ENCODE measurements at places on chromosomes 5 and 9.

GRCh38 chr5:10065428-10066000, 184.2 kb downstream of the ATPSCKMT start:
- DNase-seq: no peak

DNA sequence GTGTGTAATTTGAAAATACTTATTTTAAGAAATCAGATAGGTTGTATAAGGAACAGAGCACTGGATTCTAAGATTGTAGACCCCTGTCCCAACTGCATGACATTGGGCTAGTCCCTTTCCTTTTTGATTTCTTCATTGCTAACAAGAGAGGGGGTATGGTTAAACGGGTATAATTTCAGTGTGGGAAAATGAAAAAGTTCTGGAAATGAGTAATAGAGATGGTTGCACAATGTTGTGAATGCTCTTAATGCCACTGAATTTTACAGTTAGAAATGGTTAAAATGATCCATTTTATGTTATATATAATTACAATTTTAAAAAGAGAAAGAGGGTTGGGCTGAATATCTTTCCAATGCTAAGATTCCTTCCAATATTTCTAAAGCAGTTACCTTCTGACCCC, 103.3 kb upstream of the LHFPL2 start:
- no peak for DNase-seq

- no peak for DNase-seq
Observed at GRCh38 chr5:100576217-100576751, 41.1 kb downstream of the FAM174A start.

DNA sequence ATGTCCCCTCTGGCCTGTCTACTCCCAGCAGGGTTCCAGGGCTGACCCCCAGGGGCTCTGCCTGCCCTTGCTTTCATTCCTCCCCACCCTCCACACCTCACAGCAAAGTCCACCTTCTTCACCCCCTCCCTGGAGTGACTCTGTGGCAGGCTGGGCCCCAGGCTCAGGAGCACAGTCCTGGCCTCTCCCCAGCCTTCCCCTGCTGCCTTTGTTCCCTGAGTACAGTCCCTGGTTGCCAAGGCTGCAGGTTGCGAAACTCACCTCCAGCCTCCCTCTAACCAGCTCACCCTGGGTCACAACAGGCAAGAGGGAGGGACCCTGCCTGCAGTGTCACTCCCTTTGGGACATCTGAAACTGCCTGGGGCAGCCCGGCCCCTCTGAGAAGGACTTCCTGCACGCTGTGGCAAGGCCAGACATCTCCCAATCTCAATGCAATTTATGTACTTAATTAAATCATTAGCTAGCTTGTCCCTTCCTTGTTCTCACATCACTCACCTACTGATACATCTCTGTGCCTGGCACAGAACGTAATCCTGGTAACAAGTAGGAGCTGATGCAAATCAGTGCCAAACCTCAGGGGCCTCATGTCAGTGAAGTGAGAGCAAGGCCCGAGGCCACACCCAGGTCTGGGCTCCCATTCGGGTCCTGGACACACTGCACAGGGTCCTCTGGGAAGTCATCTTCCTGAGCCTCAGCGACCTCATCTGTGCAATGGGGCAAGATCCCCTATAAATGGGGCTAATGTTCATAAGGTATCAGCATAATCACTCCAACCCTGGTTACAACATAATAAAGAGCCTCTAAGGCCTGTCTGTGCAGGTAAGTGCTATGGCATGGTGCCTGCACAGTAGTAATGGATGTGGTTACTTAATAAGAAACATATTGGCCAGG, 27.3 kb upstream of the TRIM14 start:
- peak; percentile 14 for DNase-seq

DNA sequence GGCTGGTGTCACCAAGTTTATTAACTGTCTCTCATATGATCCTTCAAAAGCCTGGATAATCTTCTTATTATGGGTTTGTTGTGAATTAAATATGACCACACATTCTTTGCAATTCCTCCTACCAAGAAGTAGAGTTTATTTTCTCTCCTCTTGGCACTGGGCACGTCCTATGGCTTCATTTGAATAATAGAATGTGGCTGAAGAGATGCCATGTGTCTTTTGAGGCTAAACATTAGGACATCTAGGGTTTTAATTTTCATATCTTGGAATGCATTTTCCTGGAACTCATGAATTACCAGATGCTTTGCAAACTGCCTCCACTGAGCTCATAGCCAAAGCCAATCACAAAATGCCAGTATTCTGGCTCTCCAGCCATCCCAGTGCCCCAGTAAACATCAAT, 19.9 kb upstream of the SCGB3A2 start:
- no peak for DNase-seq

GRCh38 chr9:32723789-32724325, 59.5 kb upstream of the TMEM215 start:
- no peak for DNase-seq

GRCh38 chr9:130118841-130119518, 53.2 kb upstream of the NCS1 start:
- no peak for DNase-seq

- no peak for DNase-seq
Observed at GRCh38 chr5:33346534-33346933, 94.2 kb upstream of the TARS1 start.

GRCh38 chr5:73380041-73380440, 68.5 kb downstream of the FOXD1 start:
- DNase-seq: no peak

DNA sequence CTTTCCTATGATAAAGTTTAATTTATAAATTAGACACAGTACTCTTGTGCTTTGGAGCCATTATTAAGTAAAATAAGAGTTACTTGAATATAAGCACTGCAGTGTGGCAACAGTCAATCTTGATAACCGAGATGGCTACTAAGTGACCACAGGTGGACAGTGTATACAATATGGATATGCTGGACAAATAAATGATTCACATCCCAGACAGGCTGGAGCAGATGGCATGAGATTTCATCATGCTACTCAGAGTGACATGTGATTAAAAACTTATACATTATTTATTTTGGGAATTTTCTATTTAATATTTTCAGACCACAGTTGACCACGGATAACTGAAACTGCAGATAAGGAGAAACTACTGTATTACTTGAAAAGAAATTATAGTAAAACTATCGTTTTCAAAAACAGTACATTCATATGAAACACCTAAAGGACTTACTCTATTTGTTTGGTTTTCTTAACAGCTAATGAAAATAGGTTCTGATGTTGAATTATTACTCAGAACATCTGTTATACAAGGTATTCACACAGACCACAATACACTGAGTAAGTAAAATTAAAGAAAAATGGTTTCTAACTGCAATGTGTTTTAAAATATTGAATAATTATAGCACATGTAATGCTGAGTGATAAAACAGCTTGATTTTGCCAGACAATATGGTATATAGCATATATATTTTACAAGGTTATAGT, 16.0 kb downstream of the LYRM7 start:
- no peak for DNase-seq

- no peak for DNase-seq
Observed at GRCh38 chr9:126127591-126127990, 199.0 kb upstream of the MVB12B start.

DNA sequence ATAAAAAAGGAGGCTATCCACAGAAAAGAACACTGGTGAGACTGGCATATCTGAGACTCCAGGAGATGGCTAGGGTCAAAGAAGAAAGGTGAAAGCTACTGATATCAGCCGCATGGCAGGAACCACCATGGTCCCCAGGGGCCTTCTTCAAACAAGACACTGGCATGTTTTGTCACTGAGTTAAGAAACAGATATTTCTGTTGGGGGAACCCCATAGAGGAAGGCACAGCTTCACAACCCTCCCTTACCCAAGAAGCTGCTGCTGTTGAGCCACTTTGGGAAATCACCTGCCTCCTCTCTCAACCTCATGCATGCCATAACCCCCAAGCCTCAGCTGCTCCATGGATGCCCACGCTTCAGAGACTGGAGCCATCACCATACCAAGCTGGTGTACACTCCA, 13.3 kb upstream of the BTNL3 start:
- DNase-seq: no peak

- DNase-seq: no peak
Observed at GRCh38 chr9:105554042-105554441, 3.9 kb upstream of the FKTN start.

DNA sequence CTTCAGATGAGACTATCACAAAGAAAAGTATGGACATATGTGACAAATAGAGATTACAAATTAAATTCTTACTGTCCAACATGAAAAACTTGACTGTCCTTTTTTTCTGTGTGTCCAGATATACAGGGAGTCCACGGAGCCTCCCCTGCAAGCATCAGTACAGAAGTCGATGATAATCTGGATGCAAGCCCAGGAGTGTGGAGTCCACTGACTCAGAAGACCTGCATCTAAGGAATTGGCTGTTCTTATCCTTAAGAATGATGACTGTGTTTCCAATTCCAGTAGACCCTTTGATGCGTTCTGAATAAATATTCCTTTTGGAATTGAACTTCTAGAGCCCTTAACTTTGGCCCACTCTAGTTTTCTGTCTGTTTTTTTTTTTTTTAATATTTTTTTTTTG, 56.7 kb upstream of the TAF11L2 start:
- no peak for DNase-seq

DNA sequence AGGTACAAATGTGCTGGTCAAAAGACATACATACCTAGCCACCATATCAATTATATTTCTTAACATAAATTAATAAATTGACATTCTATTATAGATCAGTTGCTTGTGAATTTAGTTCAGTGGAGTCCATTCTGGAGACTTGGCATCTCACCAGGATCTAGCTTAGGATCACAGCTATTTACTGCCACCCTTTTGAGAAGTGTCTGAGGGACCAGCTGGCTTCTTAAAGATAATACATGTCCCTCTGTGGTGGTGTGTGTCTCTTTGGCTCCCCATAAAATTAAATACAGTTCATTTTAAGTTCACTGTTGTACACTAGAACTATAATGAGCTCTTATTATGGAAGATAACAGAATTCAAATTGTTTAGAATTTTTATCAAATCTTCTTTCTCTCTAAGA, 290.7 kb downstream of the PRELID2 start:
- DNase-seq: no peak

DNA sequence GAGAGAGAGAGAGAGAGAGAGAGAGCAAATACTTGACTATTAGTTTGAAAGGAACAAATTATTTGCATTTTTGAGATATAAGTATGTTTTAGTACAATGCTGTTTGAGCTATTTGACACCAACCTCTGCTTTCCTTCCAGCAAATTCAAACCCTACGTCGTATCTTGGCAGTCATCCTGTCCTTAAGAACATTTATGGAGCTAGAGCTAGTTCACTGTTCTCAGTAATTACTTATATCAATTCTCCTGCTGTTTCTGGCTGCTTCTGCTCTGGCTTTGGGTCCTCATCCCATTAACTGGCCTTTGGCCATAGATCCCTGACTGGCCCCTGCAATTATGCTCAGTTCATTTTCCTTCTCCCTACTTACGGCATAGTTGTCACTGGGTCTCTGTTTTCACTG, 19.9 kb upstream of the ERAP2 start:
- DNase-seq: no peak

- DNase-seq: peak; percentile 74
Observed at GRCh38 chr5:84393969-84394368, 9.3 kb upstream of the EDIL3 start.

DNA sequence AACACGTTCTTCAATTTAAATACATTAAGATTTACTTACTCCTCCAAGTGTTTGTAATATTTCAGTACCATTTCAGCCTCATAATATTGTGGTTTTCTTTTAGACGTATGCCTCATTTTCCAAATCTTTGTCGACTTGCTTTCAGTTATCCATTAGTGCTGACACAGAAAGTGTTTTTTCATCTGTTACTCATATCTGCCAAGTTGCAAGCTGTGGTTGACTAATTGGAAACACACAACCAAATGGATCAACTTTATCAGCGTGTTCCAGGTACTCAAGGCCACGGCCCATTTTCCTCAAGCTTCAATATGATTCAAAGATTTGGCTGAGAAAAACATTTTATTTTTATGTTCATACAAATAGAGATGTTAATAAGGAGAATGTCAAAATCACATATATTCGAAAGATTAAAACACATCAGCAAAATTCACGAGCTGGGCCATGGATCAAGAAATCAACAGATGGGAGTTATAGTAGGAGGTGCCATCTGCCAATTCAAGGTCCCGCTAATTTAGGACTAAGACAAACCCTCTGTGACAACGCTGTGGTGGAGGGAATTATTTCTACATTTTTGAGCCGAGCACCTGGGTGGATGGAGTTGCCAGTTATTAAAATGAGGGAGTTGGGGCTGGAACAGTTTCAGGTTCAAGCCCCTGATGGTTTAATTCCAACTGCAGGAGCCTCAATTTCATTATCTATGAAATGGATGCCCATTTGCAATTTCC, 27.2 kb upstream of the CCNJL start:
- DNase-seq: no peak

DNA sequence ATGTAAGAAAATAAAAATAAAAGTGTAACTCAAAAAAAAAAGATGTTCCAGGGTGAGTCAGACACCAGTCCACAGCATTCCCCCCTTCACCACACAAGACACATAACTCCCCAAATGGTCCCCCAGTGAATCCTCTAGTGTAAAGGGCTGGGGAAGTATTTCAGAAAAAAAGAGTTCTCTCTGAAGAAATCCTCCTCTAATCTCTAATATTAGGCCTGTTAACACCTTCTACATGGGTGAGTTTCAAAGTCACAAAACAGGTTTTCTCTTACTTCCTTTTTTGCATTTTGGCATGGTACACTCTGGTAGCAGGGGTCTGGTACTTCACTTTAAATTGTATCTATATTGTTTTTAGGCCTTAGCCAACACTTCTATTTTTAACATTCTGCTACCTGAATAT, 28.2 kb downstream of the RNF145 start:
- DNase-seq: no peak

- DNase-seq: peak; percentile 25
Observed at GRCh38 chr9:21110708-21111576, 30.7 kb downstream of the IFNW1 start.

GRCh38 chr9:136377341-136378169, 4.1 kb upstream of the CARD9 start:
- DNase-seq: no peak

DNA sequence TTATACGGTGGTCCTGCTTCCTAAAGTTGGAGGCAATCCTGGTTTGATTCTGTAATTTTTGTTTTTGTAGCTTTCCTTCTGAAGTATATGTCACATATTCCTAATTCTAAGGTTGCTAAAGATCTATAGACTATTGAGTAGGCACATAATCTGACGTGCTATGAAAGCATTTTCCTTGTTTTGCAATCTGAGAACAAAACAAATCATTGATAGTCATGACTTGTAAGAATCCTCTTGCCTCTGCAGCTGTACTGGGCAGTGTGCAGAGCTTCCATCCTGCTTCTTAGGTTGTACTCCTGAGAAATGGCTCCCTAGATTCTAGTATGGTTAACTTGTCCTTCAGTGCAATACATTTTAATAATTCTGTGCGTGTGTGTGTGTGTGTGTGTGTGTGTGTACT, 35.4 kb downstream of the SEMA6A start:
- DNase-seq: no peak

GRCh38 chr9:82894548-82894947, 168.4 kb downstream of the RASEF start:
- DNase-seq: no peak

DNA sequence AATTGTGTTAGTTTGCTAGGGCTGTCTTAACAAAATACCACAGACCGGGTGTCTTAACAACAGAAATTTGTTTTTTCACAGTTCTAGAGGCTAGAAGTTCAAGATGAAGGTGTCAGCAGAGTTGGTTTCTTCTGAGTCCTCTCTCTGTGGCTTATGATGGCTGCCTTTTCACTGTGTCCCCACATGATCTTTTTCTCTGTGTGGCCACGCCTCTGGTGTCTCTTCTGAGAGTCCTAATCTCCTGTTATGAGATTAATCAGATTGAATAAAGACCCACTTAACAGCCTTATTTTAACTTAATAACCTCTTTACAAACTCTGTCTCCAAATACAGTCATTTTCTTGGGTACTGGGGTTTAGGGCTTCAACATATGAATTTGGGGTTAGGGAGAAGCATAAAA, 561.1 kb downstream of the NR2F1-AS1 start:
- no peak for DNase-seq

GRCh38 chr5:114437936-114438335, 76.1 kb downstream of the KCNN2 start:
- DNase-seq: no peak

Measured in SW 1271 (cell line).